ENCODE measurements at places on chromosomes 2 and 18. TPM values are rescaled to one million over a fixed set of nuclear protein-coding genes. Genes with fewer than 3 reads are reported as not detected.

Gene GTF2A1L
- total RNA-seq: 32.2 TPM

Gene TDRD15
- total RNA-seq: not detected

DNA sequence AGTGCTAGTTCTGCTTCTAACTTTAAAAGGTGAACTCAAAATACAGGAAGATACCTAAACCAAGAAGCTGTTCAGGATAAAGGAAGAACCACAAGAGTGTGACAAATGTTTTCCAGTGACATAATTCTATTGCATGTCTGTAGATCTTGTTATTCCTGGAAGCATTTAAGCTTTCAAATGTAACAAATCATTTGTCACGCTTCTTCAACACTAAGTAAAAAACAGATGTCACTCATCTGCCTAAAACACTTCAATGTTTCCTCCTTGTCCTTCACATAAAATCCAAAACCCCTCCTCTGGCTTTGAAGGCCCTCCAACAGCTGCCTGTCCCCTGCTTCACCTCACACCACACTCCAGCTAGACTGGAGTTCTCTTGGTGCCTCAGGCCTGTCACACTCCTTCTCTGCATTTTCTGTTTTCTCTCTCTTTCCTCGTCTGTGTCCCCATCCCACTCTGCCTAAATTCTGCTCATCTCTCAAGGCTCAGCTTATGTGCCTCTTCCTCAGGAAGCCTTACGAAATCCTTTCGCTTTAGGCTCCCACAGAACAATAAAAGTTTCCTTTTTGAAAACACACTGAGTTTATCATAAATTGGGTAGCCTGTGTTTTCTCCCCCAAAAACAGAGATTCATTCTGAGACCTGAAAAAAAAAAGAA, 6.4 kb upstream of the CLEC4F start:
- no peaks in the 10 kb centered on the region for H3K36me3 ChIP-seq
- no peak overlapping the region for H3K4me3 ChIP-seq
- peaks cover 5% of the 10 kb centered on the region for H3K27me3 ChIP-seq
- no peak overlapping the region for H3K27ac ChIP-seq
- H3K4me1 ChIP-seq: no peaks in the 10 kb centered on the region
- ATAC-seq: no peak

Gene NCKAP1
- 185 TPM for total RNA-seq

DNA sequence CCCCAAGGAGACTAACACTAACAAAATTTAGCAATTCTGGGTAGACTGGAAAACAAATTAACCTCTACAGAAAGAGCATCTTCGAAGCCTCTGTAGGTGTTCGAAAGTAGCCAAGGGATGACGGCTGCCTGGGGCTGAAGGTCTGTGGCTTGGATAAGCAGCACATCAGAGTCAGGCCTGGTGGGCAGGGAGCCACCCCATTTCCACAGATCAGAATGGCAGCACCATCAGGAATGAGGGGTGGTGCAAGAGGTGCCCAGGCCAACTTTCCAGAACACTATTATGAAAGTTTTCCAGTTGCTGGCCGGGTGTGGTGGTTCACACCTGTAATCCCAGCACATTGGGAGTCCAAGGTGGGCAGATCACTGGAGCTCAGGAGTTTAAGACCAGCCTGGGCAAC, 57.9 kb downstream of the CABYR start:
- H3K4me1 ChIP-seq: peaks cover under 1% of the 10 kb centered on the region
- no peaks in the 10 kb centered on the region for H3K36me3 ChIP-seq
- no peak overlapping the region for H3K27ac ChIP-seq
- H3K27me3 ChIP-seq: no peaks in the 10 kb centered on the region
- no peak overlapping the region for H3K4me3 ChIP-seq
